ENCODE measurements at places on chromosomes 12 and 14.

GRCh38 chr14:69052181-69052601 is 73.1 kb upstream of the ACTN1 start:
- no peak for DNase-seq

- no peak for DNase-seq
These were observed 348.3 kb downstream of the BMP4 start for GRCh38 chr14:53608369-53608768.

GRCh38 chr12:2082321-2082720 is 29.5 kb downstream of the CACNA1C start:
- no peak for DNase-seq

DNA sequence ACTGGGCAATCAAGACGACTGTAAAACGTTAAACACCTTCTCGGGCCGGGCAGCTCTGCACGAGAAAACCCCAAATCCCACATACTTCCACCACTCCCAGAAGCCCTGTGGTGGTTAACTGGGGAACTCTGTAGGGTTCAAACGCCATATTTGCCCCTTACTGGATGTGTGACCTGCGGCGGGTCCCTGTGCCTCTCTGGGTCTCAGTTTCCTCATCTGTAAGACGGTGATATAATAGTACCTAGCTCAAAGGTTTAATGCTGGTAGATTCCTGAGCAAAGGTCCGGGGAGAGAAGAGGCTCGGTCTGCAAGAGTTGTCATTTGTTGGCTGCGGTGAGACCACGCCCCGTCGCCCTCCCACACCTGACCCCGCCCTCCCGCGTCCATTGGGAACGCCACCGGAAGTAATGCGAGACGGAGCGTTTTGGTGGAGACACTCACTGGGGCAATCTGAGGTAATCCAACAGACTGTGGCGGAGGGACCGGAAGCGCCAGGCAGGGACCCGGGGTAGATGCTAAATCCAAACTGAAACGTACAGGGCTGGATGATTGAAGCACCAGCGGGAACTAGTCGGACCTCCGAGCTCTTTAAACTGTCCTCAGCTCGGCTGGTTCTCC is 661 bp upstream of the OGFOD2 start:
- DNase-seq: peak; percentile 99

- no peak for DNase-seq
These were observed 181.3 kb downstream of the KIF26A start for GRCh38 chr14:104319491-104320241.

Data from suppressor macrophage treated with lipopolysaccharide for 4 hours (primary cell).